Lung (tissue), 17 donors: ENCODE measurements at places on chromosomes 11 and 22.

DNA sequence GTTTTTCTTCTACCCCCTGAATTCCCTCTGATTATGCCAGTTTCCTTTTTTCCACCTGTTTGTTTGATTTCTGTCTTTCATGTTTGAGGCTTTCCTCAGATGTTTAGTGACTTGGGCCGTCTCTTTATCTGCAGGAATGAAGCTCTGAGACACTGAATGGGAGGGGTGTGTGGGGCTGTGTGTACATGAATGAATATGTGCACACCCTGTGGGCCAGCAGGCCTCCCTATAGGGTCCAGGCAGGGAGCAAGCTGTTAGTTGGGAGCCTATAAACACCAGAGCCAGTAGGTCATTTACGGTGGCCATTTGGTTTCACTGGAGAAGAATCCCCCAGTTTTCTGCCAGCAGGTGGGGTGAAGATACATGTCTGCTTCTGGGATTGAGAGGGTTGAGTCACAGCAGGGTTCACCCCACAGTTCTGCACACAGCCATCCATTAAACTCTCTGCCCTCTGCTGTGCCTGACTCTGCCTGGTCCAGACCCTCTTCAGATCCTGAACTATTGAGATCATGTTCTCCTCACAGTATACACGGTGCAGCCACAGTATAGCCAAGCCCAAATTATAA lies 34.8 kb downstream of the BARX2 start:
- no peak overlapping the region for H3K27ac ChIP-seq
- no peaks in the 10 kb centered on the region for H3K27me3 ChIP-seq
- H3K4me3 ChIP-seq: no peak overlapping the region
- no peak for DNase-seq
- no peaks in the 10 kb centered on the region for H3K36me3 ChIP-seq
- H3K4me1 ChIP-seq: no peaks in the 10 kb centered on the region

DNA sequence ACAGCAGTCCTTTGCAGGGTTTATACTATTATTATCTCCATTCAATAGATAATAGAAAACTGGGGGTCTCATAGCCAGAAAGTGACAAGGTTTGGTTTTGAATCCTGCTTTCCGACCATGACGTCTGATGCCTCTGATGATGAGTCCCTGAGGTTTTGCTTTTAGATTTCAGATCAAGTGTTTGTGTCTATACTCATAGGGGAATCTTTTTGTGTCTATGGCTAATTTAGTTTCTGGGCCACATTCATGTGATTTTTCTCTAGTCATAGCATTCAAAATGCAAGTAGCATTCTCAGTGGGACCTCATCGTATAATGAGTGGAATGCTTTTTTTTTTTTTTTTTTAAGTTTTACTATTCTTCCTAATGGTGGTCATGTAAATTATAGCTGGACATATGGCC lies 72.9 kb downstream of the TNRC6B start:
- H3K36me3 ChIP-seq: peaks cover 3% of the 10 kb centered on the region
- no peak overlapping the region for H3K4me3 ChIP-seq
- DNase-seq: no peak
- H3K27me3 ChIP-seq: no peaks in the 10 kb centered on the region
- H3K4me1 ChIP-seq: no peaks in the 10 kb centered on the region

DNA sequence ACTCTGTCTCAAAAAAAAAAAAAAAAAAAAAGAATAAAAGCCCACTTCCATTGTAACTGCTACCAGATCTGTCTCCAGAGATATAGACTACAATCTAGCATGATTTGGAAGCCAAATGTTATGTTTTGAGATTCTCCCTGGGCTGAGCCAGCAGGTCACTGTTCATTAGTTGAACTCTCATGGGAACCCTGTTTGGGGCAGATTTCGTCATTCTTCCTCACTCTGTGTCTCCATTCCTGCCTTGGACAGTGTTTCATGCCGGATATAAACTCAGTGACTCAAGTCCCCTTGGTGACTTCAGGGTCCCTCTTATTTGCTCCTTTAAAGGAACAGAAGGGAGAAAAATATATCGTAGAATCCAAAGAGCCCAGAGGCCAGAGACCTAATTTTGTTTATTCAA lies 378.1 kb downstream of the LARGE1 start:
- H3K4me3 ChIP-seq: no peak overlapping the region
- H3K27me3 ChIP-seq: no peaks in the 10 kb centered on the region
- H3K36me3 ChIP-seq: no peaks in the 10 kb centered on the region
- DNase-seq: no peak

DNA sequence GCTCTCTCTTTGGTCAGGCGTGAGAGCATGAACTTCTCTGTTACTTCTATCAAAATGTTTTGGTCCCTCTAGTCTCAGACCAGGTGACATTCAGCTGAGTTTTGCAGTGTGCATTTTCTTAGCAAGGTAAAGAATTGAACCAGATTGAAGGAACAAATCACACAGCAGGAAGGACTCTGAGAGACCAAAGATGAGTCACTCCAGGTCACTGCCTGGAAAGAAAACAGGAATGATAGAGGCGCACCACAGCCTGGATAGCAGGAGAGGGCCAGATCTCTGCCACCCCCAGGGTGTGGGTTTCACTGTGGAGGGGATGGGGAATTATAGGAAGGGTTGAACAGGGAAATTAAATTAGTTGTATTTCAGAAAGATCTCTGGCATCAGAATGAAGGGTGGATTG lies 788.3 kb downstream of the NTM start:
- H3K36me3 ChIP-seq: no peaks in the 10 kb centered on the region
- no peak for DNase-seq

- no peaks in the 10 kb centered on the region for H3K4me1 ChIP-seq
- no peak overlapping the region for H3K27ac ChIP-seq
- no peaks in the 10 kb centered on the region for H3K27me3 ChIP-seq
- DNase-seq: no peak
- H3K4me3 ChIP-seq: no peak overlapping the region
- no peaks in the 10 kb centered on the region for H3K36me3 ChIP-seq
These were observed 879.0 kb upstream of the CCDC90B start for GRCh38 chr11:84165139-84165538.

DNA sequence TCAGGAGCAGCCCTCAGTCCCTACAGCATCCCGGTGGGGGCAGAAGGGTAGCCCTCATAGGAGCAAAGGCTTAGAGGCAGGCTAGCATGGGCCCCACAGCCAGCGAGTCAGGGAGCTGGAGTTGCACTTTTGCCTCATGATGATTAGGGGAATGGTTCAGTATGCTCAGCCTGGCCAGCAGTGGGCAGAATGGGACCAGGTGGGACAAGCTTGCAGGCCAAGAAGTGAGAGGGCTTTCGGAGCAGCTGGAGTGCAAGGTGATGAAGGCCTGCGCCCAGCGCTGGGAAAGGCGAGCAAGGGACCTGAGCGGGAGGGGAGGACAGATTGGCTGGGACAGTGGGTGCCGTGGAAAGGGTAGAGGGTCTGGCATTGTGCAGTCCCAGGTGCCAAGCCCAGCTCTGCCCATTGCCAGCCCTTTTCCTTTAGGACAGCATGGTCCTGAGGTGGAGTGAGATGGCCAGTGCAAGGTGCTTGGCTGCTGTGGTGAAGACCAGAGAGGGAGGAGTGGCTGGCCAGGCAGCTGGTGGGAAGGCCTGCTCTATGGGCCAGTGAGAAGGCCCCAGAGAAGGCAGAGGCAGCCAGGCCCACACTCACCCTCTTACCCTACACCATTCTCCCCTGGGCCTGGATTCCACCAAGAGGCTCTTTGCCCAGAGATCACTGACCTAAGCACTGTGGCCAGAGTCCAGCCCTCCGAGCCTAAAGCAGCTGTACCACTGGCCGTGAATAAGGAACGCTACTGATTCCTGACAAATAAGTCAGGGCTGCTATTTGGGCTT lies 47.9 kb upstream of the SUSD2 start:
- peaks cover 16% of the 10 kb centered on the region for H3K36me3 ChIP-seq
- peaks cover 3% of the 10 kb centered on the region for H3K4me1 ChIP-seq
- peak overlapping the region; percentile 52 for H3K27ac ChIP-seq

DNA sequence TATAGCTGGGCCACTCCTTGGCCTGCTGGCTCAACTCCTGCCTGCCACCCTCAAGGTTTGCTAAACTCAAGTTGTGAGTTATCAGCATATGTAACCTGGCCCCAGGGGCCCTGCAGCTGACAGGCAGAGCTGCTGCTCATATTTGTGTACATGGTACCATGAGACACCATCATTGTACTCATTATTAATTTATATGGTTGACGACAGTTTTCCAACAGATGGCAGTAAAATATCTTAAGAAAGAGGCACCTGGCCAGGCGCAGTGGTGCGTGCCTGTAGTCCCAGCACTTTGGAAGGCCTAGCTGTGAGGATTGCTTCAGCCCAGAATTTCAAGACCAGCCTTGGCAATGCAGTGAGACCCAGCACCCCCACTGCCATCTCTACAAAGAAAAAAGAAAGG lies 11.4 kb upstream of the DENND5A start:
- peaks cover 5% of the 10 kb centered on the region for H3K4me1 ChIP-seq
- H3K36me3 ChIP-seq: no peaks in the 10 kb centered on the region
- DNase-seq: no peak
- H3K27ac ChIP-seq: no peak overlapping the region
- no peaks in the 10 kb centered on the region for H3K27me3 ChIP-seq

DNA sequence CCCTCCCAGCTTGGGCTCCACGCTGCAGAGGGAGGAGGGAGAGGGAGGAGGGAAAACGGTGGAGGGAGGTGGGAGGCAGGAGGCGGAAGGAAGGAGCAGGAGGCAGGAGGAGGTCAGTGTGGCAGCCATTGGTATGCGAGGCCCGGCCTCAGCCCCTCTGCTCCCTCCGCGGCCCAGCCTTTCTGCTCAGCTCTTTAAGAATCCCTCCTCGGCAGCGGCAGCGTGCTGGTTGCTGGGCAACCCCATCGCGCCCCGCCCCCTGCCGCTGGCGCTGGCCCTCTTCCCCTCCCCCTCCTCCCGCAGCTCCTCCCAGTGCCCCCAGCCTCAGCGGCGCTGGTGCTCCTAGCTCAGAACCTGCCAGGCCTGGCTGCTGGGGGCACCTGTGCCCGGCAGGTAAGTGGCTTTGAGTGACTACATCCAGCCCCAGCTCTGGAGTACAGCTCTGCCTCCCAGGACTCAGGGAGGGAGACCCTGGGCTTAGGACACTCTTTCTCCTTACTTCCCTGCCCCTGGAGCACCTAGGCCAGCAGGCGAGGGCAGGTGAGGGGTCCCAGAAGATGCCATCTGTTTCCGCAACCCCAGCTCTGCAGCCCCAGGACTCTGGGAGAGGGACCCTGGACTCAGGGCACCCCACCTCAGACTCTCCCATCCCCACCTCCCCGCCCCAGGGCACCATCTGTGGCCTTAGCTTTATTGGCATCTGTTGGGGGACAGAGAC lies 7.2 kb upstream of the FLRT1 start:
- no peaks in the 10 kb centered on the region for H3K27me3 ChIP-seq
- H3K36me3 ChIP-seq: no peaks in the 10 kb centered on the region
- no peak overlapping the region for H3K4me3 ChIP-seq
- DNase-seq: peak; percentile 79
- no peaks in the 10 kb centered on the region for H3K4me1 ChIP-seq
- no peak overlapping the region for H3K27ac ChIP-seq

DNA sequence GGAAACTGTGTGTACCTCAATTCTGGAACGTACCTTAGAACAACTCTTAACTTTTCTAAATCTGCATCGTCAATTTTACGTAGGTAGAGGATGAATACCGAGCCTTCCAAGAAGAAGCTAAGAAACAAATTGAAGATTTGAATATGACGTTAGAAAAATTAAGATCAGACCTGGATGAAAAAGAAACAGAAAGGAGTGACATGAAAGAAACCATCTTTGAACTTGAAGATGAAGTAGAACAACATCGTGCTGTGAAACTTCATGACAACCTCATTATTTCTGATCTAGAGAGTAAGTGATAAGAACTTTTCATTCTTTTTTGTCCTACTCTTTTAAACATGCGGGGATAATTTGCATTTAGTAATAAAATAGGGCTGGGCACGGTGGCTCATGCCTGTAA lies 53.5 kb downstream of the SPECC1L start:
- H3K27ac ChIP-seq: no peak overlapping the region
- H3K36me3 ChIP-seq: peaks cover 54% of the 10 kb centered on the region
- DNase-seq: no peak
- H3K27me3 ChIP-seq: peaks cover 2% of the 10 kb centered on the region
- H3K4me3 ChIP-seq: no peak overlapping the region

DNA sequence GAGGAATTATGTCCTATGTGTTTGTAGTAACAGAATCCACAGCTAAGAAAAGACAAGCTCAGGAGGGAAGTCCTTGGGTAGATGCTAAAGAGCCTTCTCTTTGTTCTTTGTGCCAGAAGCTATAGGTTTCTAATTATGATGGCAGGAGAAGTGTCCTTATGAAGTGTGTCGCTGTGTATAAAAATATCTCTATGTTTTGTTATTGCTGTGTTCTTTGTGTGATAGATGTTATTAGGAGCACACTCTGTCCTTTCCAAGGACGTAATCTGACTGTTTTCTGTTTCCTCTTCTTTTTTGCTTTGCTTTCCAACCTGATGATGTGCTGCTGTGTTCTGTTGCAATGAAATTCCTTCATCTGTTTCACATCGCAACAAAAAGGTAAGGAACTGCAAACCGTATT lies 171.9 kb downstream of the NCAM1 start:
- H3K36me3 ChIP-seq: no peaks in the 10 kb centered on the region
- H3K4me1 ChIP-seq: no peaks in the 10 kb centered on the region
- H3K4me3 ChIP-seq: no peak overlapping the region
- H3K27ac ChIP-seq: no peak overlapping the region

- H3K4me1 ChIP-seq: no peaks in the 10 kb centered on the region
- H3K36me3 ChIP-seq: no peaks in the 10 kb centered on the region
- DNase-seq: no peak
- no peak overlapping the region for H3K27ac ChIP-seq
- no peaks in the 10 kb centered on the region for H3K27me3 ChIP-seq
These were observed 10.5 kb upstream of the PRRG4 start for GRCh38 chr11:32819187-32819586.

GRCh38 chr11:117572129-117572528 lies 224.9 kb downstream of the DSCAML1 start:
- H3K4me3 ChIP-seq: no peak overlapping the region
- peak; percentile 16 for DNase-seq
- no peak overlapping the region for H3K27ac ChIP-seq

DNA sequence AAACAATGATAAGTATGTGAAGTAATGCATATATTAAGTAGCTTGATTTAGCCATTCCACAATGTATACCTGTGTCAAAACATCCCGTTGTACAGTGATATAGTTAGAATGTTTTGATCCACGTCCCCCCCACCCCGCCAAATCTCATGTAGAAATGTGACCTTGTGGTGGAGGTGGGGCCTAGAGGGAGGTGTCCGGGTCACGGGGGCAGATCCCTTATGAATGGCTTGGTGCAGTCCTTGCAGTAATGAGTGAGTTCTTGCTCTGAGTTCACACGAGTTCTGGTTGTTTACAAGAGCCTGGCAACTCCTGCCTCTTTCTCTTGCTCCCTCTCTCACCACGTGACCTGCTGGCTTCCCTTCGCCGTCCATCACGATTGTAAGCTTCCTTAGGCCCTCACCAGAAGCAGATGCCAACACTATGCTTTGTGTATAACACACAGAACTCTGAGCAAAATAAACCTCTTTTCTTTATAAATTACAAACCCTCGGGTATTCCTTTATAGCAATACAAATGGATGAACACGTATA lies 41.6 kb downstream of the FANCF start:
- peaks cover 4% of the 10 kb centered on the region for H3K4me1 ChIP-seq
- no peaks in the 10 kb centered on the region for H3K36me3 ChIP-seq
- H3K4me3 ChIP-seq: no peak overlapping the region
- DNase-seq: no peak

- H3K27ac ChIP-seq: no peak overlapping the region
- no peak overlapping the region for H3K4me3 ChIP-seq
- DNase-seq: no peak
- H3K36me3 ChIP-seq: peaks cover 17% of the 10 kb centered on the region
- H3K27me3 ChIP-seq: no peaks in the 10 kb centered on the region
- no peaks in the 10 kb centered on the region for H3K4me1 ChIP-seq
These were observed 934 bp upstream of the TMEM132A start for GRCh38 chr11:60923326-60923725.
